Stimulated activated CD8-positive, alpha-beta memory T cell treated with anti-CD3 and anti-CD28 coated beads, Interleukin-4, amount 100 ng/mL, for 4 hours (primary cell): ENCODE measurements at places on chromosomes 12 and 14.

DNA sequence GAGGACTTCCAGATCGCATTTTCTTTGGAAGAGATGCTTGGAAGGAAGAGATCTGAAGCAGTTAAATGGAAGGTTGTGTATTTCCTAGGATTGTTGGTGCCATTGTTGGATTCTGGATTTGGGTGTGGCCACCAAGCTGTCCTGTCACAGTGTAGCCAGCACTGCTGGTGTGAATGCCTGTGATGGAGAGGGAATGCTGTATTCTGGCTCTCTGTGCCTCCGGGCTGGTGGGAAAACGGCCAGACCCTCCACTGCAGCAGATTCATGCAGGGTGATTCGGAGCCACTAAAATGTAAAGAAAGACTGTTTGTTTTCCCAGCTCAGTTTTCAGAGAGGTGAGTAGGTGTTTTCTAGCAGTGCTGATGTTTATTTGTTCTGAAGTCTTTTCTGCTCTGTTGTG lies 30.7 kb upstream of the MANSC4 start:
- DNase-seq = no peak

- DNase-seq = no peak
These were observed 34.5 kb upstream of the VRK1 start for GRCh38 chr14:96762650-96763049.

DNA sequence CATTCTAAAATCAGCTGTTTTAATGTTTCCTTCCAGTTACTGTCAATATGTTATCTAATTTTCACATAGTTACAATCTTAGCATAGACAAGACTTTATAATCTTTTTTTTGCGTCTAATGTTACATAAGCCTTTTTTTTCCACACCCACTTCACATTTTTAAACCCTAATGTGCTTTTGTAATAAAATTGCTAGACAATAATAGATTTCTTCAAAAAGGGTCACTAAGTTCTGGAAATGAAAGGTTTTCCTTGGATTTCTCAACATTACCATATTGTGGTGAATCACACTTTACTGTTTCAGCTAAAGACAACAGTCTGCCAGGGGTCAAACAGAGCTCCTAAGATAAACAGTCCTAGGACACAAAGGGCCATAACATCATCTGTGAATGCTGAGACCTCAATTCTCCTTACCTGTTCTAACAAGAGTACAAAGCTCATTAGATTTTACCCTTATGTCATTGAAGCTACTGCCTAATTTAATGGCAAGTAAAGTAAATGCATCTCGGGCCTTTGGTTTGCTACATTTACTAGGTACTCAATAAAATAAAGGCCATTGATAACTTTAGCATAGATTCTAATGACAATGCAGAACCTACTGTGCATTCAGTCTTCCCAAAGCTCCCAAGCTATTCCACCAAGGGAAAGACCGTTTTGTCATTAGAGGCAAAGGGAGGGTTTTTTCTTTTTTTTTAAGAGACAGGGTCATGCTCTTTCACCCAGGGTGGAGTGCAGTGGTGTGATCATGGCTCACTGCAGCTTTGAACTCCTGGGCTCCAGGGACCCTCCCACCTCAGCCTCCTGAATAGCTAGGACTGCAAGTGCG lies 111.2 kb upstream of the SLC38A2 start:
- no peak for DNase-seq

- DNase-seq = no peak
These were observed 56.1 kb upstream of the FBRSL1 start for GRCh38 chr12:132433641-132434395.

GRCh38 chr14:54355698-54356097 lies 41.1 kb upstream of the CDKN3 start:
- DNase-seq = no peak

DNA sequence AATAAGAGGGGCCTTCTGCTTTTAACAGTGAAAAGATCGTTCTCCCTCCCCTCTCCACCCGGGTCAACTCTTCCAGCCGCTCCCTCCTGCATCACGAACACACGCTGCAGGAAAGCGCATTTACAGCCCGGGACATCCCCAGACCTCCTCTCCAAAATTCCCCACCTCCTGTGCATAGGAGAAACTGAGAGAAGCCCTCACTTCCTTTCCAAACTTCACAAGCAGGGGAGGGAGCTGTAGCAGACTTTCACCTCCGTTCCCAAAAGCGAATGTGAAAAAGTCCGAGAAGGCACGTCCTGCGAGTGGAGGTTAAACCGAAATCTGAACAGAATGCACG lies 513 bp downstream of the BCAT1 start:
- no peak for DNase-seq

- no peak for DNase-seq
These were observed 24.4 kb upstream of the YARS2 start for GRCh38 chr12:32780071-32780470.

DNA sequence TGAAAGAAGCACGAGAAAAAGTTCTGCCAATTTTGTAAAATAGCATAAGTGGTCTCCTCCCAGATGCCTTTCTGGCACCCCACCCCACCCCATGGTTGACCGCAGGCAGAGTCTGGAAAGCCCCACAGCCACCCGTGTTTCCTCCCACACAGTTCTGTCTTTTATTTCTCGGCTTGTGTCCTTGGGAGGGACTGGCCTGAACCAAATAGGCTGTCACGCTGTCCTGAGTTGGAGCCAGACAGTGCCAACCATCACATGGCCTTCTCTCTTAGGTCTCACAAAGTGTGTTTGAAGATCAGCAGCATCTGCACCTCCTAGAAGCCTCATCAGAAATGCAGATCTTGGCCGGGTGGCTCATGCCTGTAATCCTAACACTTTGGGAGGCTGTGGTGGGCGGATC lies 10.2 kb upstream of the LTA4H start:
- DNase-seq = no peak

DNA sequence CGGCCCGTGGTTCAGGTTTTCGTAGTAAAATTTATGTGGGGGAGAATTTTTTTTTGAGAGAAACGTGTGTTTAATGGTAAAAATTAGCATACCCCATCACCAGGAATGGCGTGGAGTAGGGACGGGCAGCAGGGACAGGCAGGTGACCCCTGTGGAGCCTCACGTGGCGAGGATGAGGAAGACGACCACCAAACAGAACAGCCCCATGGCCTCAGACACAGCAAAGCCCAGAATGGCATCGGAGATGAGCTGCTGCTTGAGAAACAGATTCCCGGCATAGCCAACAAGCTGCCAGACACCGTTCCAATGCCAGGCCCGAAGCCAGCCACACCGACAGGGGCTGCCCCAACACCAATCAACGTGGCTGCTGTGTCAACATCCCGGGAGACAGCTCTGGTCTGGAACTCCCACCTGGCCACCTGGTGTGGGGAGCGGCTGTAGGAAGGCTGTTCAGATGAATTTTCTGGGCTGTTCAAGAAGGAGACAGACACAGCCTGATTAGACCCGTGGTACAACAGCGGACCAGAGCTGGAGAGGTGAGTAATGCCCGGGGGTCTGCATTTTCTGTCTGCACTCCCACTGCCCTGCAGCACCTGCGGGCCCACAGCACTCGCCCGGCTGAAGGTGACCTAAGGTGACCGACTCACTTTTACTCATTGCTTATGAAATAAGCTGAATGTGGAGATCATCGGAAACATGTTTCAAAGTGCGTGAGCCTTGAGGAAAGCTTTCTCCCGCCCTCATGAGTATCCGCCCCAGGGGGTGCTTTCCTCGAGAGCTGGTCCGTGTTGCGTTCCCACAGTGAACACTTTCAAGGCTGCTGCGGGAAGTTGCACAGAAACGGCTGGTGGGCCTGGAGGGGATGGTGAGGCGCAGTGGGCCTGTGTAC lies 10.6 kb downstream of the TMEM121 start:
- no peak for DNase-seq

- DNase-seq = no peak
These were observed 156.6 kb downstream of the CALM1 start for GRCh38 chr14:90553298-90553920.

DNA sequence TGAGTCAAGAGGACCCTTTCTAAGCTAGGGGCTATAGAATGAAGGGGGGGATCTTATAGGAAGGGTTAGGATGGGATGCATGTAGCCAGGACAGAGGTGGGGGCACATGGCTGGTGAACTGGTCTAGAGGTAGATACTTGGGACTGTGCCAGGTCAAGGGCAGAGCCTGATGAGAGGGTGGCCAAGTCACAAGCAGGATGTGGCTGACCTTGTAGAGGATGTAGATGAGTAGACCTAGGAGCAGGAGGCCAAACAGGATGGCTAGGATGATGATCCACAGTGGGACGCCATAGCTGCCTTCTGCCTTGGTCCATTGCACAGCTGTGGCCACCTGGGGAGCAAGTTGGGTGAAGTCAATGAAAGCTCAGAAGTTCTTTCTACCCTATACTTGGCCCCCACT lies 12.6 kb upstream of the ZNF385A start:
- no peak for DNase-seq

GRCh38 chr14:54783660-54784015 lies 119.0 kb downstream of the GCH1 start:
- DNase-seq = no peak

GRCh38 chr14:93655078-93655750 lies 133.1 kb downstream of the PRIMA1 start:
- DNase-seq = no peak

DNA sequence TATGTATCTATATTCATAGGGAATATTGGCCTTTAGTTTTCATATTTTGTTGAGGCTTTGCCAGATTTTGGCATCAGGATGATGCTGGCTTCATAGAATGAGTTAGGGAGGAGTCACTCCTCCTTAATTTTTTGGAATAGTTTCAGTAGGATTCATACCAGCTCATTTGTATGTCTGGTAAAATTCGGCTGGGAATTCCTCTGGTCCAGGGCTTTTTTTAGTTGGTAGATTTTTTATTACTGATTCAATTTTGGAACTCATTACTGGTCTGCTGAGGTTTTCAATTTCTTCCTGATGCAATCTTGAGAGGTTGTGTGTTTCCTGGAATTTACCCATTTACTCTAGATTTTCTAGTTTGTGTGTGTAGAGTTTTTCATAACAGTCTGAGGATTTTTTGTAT lies 175.2 kb downstream of the EPS8 start:
- no peak for DNase-seq

DNA sequence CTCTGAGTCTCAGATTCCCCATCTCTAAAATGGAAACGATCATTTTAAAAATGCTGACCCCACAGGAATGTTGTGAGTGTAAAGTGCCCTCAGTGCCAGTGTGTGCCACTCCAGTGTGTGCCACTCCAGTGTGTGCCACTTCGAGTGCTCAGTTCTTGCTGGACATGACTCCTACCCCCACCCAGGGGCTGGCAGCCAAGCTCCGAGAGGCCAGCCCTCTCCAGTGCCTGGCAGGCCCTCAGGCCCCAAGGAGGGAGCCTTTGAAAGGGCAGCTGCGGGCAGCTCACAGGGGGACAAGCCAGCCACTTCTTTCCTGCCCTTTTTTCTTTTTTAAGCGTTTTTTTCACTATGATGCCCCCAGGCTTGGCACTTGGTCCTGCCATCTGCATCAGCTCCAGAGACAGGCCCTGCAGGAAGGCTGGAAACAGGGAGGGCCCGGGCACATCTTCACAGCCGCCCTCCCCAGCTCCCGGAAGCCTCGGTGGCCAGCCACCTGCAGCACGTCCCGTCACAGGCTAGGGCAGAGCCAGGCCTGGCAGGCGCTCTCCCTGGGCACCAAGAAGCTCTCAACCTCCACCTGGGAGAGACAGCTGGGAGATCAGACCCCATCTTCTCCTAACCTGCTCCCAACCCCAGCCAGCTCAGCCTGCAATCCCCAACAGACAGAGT lies 29.8 kb downstream of the NCOR2 start:
- DNase-seq = no peak

DNA sequence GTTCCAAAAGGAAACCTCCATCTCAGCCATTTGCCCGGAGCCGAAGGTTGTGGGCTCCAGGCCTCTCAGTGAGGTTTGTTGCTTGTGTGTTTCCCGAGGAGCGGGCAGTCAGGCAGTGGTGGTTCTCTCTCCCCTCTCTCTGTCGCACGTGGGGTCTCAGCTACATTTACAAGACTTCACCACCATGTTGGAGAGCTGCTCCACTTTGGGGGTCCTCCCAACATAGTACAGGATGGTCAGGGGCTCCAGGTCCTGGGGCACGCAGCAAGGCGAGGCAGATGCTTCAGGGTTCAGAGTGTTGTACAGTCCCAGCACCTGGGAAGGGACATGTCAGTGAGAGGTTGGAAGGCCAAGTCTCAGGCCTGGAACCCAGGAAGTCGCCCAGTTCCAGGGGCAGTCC lies 22.8 kb downstream of the TGFB3 start:
- DNase-seq = no peak

- DNase-seq = no peak
These were observed 225.5 kb downstream of the EPS8 start for GRCh38 chr12:15563663-15564062.

DNA sequence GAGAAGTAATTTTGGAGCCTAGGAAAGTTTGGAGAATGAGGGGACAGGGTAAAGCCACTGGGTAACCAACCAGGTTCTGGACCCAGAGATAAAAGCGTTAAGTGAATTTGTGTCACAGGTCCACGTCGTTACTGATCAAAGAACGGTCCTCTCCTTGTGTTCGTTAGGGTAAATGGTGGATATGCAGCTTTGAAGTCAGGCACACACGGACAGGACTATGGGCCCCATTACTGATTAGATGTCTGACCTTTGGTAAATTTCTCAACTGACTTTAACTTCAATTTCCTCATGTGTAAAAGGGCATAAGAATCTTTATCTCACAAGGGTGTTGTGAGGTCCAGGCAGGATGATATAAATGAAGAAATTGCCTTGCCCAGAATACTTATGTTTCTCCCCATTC lies 76.6 kb downstream of the EMP1 start:
- DNase-seq = no peak

DNA sequence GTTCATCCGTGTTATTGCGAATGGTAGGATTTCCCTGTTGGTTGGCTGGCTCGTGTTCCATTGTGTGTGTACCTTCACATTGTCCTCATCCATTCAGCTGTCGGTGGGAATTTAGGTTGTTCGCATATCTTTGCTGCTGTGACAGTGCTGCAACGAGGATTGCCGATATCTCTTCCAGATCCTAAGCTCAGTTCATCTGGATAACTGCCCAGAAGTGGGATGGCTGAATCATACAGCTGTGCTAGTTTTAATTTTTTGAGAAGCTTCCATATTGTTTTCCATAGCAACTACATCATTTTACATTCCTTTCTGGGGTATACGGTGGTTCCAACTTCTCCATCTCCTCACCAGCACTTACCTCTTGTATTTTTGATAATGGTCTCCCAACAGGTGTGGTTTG lies 292.8 kb upstream of the SFSWAP start:
- no peak for DNase-seq

DNA sequence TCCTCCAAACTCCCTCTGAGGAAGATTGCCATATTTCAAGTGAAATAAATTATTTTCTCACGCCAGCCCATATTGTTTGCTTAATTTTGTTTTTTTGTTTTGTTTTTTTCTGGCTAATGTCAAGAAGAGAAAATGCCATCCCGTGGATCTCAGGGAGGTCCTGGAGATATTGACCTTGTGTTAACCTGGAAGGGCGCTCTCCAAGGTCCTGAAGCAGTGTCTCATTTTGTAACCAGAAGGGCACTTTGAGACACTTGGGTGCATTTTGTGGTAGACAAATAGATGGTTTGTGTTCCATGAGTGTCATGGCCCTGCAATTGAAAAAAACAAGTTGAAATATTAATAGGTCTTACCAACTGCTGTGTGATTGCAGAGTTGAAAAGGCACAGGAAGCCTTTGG lies 268.9 kb downstream of the SUDS3 start:
- no peak for DNase-seq

- no peak for DNase-seq
These were observed 754 bp downstream of the KRT18 start for GRCh38 chr12:52949413-52950331.
